ENCODE measurements at places on chromosomes 12 and 14. TPM values are rescaled to one million over a fixed set of nuclear protein-coding genes. Genes with fewer than 3 reads are reported as not detected.

Gene PPM1A
- 22.8 TPM for total RNA-seq

Gene TRPV4
- 2.6 TPM for total RNA-seq

Gene KRT83
- total RNA-seq, result not detected

Gene STX2
- total RNA-seq, result 31.7 TPM

Gene MAPK1IP1L
- total RNA-seq, result 9.7 TPM

Gene MIP
- not detected for total RNA-seq

Gene AKAP6
- total RNA-seq, result 2.7 TPM

Gene MYO1A
- total RNA-seq, result not detected

Gene FGF6
- not detected for total RNA-seq

Gene TRHDE
- total RNA-seq, result 3.5 TPM

Gene TAS2R46
- total RNA-seq, result 1.8 TPM

Gene OR6C2
- not detected for total RNA-seq

Gene SLC39A5
- total RNA-seq, result under 0.01 TPM

Gene BATF
- total RNA-seq, result not detected

Gene MAP1LC3B2
- total RNA-seq, result 0.28 TPM

Gene MYF6
- total RNA-seq, result not detected

Gene COX8C
- total RNA-seq, result not detected

Gene PRB2
- total RNA-seq, result not detected

Gene OTOGL
- 0.14 TPM for total RNA-seq

Gene PHLDA1
- 39.1 TPM for total RNA-seq

Gene CYP46A1
- under 0.01 TPM for total RNA-seq

Gene LRP1-AS
- total RNA-seq, result not detected

Gene LRRC10
- total RNA-seq, result not detected

Gene PPP1R1A
- not detected for total RNA-seq

Gene CMTM5
- total RNA-seq, result 0.14 TPM

Gene ULK1
- total RNA-seq, result 10.4 TPM

Gene METTL17
- total RNA-seq, result 26.5 TPM

Gene WSCD2
- not detected for total RNA-seq

Gene PRKD1
- total RNA-seq, result 12.4 TPM

Gene KRT1
- total RNA-seq, result not detected

Gene STXBP6
- total RNA-seq, result 7.3 TPM

Gene PGF
- total RNA-seq, result 3.5 TPM

Gene HOXC12
- not detected for total RNA-seq

Gene DCN
- total RNA-seq, result 1,181 TPM

Gene REC8
- 0.85 TPM for total RNA-seq

Gene TMEM233
- 0.14 TPM for total RNA-seq

Gene SOX5
- total RNA-seq, result 6.1 TPM

Gene TRIM9
- total RNA-seq, result 0.18 TPM

Gene GPR68
- total RNA-seq, result 13.3 TPM

Gene NDUFA12
- total RNA-seq, result 95.3 TPM

Gene KRT79
- not detected for total RNA-seq

Gene TGFB3
- total RNA-seq, result 12.2 TPM

Gene PYGL
- 78.5 TPM for total RNA-seq

Gene SYNDIG1L
- not detected for total RNA-seq

Gene SLC25A47
- total RNA-seq, result not detected

Gene IPO4
- total RNA-seq, result 27.8 TPM

Gene KCNC2
- total RNA-seq, result not detected

Gene MYO1H
- total RNA-seq, result not detected

Gene KRT82
- total RNA-seq, result not detected

Gene IQSEC3
- 1.4 TPM for total RNA-seq

Gene TAS2R9
- not detected for total RNA-seq

All from smooth muscle cell of bladder (primary cell).